Right lung (tissue), 10 donors: ENCODE measurements at places on chromosomes 16 and 17. TPM values are rescaled to one million over a fixed set of nuclear protein-coding genes. Genes with fewer than 3 reads are reported as not detected.

- no peak for DNase-seq
Observed at GRCh38 chr17:61584866-61585265, 6.2 kb downstream of the NACA2 start.

- DNase-seq, result peak; percentile 39
Observed at GRCh38 chr16:11407047-11407982, 62.1 kb downstream of the RMI2 start.

DNA sequence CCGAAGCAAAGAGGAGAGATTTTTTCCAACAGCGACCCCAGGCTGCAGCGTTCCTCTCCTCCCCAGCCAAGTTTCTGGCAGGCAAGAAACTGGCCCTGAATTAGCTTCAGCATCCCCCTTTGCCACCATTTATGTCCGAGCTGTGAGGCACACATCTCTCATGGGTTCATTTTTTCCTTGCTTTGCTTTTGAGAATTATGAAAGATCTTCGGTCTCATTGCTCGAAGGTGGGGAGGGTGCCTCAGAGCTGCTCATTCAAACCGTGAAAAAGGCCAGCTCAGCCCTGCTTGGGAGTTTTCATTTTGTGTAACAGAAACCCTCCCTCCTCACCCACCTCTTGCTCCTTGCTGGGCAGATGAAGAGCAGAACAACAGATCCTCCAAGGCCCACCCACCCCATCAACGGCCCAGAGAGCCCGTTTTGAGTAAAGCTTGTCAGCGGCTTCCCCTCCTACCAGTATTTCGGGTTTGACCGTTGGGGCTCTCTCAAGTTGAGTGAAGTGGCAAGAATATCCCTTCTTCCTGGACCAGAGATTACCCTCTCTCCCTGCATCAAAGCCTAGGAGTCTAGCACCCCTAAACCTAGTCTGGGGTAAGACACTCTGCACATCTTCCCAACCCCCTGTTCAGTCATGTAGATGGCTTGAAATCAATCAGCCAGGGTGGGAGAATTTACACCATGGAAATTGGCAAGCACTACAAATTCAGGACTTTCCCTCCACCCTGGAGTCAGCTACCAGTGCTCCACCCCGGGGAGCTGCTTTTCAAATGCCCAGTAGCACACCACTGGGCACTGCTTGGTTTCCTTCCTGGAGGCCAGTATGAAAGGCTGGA, 1.8 kb downstream of the CCR7 start:
- no peak for DNase-seq

DNA sequence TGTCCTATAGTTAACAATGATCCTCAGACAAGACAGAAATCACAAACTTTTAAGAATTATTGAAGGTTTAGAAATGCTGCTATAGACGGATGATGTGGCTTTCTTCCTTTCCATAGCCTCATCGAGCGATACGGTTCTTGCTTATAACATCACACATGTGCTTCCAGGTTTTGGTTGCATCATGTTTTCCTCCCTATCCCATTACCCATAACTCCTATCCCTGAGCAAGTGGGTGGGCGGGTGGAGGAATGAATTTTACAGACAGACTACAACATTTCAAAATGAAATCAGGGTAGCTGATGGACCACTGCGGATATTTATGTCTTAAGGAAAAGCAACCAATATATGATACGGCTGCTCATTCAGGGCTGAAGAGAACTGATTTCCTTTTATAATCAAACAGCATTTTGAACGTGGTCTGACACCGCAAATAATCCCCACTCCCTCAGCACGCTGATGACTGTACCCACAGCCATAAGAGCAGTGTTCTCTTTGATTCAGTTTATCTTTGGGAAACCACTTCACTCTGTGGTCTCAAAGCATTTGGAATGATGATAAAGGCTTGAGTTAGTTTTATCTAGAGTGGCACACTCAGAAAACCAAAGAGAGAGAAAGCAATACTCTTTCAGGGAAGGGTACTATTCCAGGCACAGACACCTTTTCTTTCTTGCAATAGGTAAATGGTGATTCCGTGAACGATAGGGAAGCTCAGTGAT, 4.6 kb upstream of the AKTIP start:
- no peak for DNase-seq

The LRRC37A3 gene
- polyA plus RNA-seq, result 26.8 TPM

The NXN gene
- polyA plus RNA-seq, result 62.6 TPM

The CCT6B gene
- polyA plus RNA-seq, result 3.4 TPM
